ENCODE measurements at places on chromosomes 13 and 19.

DNA sequence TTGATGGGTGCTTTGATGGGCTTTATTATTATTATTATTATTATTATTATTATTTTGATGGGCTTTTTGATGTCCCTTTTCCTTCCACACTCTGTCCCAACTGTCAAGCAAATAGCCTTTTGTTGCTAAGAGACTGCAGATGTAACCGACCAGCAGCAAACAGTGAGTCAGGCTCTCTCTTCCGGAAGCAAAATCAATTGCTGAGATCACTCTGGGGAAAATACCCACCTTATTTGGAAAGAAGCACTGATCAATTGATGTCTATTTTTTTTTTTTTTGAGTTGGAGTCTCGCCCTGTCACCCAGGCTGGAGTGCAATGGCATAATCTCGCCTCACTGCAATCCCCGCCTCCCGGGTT, 2.9 kb downstream of the LDLR start:
- DNase-seq = peak; percentile 82

GRCh38 chr19:39154629-39155100, 29.1 kb downstream of the PAK4 start:
- DNase-seq = no peak

DNA sequence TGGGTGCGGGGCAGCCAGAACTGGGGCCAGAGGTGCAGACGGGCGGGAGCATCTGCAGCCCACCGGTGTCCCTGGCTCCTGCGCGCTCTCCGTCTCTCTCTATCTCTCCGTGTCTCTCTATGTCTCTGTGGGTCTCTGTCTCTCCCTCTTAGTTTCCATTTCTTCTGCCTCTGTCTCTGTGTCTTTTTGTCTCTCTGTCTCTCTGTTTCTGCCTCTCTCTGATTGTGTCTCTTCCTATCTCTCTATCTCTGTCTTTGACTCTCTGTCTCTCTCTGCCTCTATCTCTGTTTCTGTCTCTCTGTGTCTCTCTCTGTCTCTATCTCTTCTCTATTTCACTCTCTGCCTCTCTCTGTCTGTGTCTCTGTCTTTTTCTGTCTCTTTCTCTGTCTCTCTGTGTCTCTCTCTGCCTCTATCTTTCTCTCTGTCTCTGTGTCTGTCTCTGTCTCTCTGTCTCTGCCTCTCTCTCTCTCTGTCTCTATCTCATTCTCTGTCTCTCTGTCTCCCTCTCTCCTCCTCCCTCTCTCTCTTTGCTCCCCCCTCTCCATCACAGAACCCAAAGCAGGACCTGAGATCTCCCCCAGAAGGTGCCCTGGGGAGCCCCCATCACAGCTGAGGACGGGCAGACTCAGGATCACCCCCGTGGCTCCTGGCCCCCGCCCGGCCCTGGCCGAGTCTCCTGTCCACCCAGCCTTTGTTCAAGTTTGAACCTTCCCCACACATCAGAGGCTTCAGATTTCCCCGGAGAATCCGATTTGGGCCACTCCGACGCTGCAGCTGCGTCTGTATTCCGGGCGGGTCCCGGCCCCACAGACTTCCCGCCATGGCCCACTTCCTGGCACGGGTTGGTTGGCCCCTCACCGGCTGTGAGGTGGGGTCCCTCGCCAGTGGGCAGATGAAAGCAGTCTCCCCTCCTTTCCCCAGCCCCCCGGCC, 48.6 kb upstream of the TCF3 start:
- DNase-seq = no peak

GRCh38 chr19:44847144-44848035, 1.3 kb downstream of the NECTIN2 start:
- no peak for DNase-seq

GRCh38 chr19:5717215-5717935, 2.6 kb downstream of the LONP1 start:
- DNase-seq = no peak

DNA sequence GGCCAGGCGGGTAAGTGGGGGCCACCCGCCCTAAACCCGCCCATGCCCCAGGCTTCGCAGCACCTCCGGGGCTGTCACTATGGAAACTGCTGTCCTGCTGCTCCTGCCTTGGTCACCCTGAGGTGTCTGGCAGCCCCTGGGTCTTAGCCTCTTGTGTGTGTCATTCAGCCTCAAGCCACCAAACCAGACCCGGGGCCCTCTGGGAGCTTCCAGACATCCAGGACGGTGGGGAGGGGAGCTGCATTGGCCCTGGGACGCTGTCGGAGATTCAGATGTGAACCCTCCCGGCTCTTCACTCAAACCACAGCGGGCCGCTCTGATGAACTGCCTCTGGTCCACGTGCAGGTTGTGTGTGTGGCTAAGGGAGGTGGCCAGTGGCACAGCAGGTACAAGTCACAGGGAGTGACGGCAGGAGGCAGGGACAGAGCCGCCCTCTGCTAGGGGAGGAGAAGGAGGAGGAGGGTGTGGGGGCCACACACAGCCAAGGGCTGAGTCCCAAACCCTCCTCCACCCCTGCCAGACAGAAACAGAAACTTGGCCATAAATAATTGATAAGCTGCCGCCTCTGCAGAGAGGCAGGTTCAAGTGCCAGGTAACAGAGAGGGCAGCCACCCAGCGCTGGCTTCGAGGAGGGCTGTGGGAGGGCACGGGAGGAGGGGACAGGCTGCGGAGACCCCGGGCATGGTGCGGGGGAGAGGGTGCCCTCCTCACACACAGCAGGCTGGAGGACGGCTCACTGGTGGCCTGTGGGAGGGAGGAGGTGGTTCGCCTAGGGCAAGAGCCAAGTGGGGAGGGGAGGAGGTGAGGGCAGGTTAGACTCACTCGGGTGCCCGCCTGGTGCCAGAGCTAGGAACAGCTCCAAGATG, 8.0 kb downstream of the NANOS3 start:
- DNase-seq = no peak
